ENCODE measurements at places on chromosomes 1 and 21.

DNA sequence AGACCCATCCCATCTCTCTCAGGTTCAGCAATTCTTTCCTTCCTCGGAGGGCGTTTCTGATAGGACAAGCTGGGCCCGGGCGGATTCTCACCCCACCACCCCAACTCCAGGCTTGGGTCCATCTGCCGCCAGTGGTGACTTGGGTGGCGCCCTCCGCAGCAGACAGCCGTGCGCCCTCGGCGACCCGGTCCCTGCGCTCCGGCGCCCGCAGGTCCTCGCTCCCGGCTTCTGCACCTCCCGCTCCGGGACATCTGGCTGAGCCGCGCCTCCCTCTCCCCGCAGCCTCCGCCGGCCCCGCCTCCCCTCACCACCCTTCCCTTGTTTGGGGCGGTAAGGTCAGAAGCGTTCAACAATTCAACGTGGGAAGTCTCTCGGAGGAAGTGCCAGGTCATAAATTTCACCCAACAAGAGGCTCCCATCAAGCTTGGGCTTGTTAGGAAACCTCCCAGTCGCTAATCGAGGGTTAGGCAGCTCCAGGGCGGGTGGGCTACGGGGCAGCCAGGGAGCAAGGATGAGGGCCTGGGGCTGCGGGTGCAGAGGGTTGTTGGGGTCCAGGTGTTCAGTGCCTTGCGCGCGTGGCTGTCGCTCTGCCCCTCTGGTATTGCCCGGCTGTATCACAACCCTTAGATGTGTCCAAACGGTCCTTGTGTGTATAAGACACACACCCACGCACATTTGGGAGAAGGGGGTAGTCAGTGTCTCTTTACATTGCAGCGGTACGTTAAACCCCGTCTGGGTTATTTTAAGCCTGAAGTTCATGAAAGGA is 39.8 kb downstream of the OLIG1 start:
- DNase-seq = no peak

DNA sequence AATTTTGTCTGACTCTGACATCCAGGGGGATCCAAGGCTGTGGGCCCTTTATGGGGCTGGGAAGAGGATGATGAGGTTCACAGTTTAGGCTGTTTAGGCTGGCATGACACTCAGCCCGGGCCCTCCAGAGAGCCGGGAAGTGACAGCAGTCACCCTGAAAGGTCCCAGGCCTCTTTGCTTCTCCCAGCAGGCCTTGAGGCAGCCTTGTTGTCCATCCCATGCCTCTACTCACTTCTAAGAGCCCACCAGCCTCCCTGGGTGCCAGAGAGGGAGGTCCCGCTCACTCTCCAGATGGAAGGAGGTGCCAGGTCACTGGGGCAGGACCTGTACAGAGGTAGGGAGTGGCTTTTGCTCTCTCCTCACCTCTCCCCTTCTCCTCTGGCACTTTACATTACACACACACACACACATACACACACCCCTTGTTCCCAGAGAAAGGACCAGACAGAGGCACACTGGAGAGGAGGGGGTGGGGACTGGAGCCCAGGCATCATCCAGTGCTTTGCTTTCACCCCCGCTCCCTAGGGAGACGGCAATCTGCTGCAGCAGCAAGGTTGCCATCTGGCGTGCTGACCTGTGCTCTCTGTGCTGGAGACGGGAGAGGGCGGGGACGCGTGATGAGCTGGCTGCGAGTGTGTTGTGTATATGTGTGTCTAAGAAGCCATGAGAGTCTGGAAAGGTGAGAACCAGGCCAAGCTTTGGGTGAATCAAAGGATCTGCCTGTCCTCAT is 4.6 kb downstream of the KLHDC8A start:
- no peak for DNase-seq

DNA sequence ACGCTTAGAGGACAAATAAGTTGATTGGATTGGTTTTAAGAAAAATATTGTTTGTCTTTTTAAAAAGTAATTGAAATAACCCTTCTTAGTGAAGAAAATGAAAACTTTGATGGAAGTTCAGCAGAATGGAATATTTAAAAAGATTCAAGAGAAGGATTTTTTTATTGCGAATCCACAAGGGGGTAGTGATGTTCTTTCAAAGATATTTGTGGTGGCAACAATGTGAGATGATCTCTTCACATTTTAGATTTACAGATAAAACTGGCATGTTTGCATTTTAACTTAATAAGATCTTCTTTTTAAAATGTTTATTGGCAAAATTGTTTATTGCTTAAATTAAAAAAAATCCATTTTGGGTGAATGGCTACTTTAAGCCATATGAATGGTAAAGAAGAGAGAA is 8.9 kb downstream of the CAMTA1 start:
- DNase-seq = no peak

DNA sequence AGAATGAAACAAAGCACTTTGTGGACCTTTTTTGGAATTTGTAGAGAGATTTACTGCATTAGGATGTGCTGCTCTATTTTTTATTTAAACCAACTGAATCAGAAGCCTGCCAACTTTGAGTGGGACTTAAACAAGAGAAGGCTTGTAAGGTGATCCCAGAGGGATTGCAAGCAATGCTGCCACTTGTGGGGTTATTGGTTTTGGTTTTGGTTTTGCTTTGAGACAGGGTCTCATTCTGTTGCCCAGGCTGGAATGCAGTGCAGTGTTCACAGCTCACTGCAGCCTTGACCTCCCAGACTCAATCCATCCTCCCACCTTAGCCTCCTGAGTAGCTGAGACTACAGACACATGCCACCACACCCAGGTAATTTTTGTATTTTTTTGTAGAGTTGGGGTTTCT is 32.2 kb upstream of the GNG5 start:
- no peak for DNase-seq

GRCh38 chr21:38148046-38148445 is 108.7 kb upstream of the KCNJ15 start:
- DNase-seq = no peak
